Hepatic stellate cell (primary cell): ENCODE measurements at places on chromosomes 13 and 19.
A peak's percentile ranks its signal among the peaks of the same experiment; 100 is the strongest.

DNA sequence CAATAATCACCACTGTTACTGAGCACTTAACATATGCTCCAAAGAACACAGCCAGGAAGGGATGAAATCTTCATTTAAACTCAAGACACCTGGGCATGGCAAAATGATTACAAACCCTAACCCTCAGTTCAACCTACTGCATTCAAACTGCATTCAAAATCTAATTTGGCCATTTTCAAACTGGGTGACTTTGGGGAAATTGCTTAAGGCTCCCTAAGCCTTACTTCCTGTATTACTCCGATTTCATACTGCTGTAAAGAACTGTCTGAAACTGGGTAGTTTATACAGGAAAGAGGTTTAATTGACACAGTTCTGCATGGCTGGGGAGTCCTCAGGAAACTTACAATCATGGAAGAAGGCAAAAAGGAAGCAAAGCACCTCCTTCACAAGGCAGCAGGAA, 50.4 kb downstream of the CBY2 start:
- DNase-seq = no peak

DNA sequence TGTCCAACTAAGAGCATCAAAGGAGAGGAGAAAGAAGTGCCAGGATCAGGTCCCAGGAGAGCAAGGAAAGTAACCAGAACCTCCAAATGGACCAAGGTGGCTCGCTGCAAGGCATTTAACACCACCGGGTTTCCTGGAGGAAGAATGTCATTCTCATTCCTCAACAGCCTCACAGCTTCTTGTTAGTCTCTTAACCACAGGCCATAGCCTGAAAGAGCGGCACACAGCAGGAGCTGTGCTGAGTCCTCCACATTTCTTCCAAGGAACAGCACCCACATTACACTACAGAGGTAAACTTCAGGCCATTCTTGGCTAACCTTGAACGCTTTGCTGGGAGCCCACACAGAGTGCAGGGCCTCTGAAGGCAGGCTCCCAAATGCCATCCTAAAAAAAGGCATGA, 23.6 kb downstream of the DOCK9 start:
- no peak for DNase-seq

GRCh38 chr13:30045916-30046704, 195.7 kb upstream of the UBL3 start:
- DNase-seq = peak; percentile 63

GRCh38 chr19:50322931-50323781, 6.0 kb downstream of the KCNC3 start:
- DNase-seq = no peak

DNA sequence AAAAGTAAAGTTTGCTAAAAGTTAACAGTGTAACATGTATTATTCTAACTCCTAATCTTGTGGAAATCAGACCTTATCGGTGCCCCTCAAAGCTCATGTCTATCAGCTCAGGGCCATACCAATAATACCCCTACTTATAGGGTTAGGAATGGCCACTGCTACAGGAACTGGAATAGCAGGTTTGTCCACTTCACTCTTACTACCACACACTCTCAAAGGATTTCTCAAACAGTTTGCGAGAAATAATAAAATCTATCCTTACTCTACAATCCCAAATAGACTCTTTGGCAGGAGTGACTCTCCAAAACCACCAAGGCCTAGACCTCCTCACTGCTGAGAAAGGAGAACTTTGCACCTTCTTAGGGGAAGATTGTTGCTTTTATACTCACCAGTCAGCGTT, 1677.7 kb downstream of the OLFM4 start:
- DNase-seq = no peak

DNA sequence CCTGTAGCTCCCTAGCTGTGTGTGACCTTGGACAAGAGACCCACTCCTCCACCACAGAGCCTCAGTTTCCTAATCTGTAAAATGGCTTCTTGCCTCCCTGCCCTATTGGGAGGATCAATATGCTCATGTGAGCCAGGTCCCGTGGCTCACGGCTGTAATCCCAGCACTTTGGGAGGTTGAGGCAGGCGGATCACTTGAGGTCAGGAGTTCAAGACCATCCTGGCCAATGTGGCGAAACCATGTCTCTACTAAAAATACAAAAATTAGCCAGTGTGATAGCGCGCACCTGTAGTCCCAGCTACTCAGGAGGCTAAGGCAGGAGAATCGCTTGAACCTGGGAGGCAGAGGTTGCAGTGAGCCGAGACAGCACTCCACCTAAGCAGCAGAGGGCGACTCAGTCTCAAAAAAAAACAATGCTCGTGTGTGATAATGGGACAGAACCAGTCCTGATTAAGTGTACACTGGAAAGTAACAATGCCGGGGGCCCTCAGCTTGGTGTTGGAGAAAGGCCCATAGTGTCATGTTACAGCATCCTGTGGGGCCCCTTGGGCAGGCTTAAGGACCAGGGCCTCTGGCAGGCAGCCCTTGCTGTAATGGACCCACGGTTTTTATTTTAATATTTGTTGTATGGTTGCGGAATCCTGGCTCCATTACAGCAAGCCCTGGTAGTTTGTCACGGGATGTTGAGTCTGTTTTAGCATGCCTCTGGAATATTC, 6.8 kb downstream of the RPS11 start:
- peak; percentile 64 for DNase-seq

DNA sequence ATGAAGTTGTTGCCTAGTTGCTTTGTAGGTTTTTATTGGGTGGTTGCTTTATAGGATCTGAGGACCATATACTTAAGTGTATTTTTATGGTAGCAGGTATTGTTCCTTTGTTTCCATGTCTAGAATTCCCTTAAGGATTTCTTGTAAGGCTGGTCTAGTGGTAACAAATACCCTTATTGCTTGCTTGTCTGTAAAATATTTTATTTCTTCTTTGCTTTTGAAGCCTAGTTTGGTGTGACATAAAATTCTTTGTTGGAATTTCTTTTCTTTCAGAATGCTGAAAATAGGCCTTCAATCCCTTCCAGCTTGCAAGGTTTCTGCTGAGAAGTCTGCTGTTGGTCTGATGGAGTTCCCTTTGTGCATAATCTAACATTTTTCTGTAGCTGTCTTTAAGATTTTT, 18.1 kb upstream of the ZSCAN5A start:
- no peak for DNase-seq

- no peak for DNase-seq
Measured at GRCh38 chr13:89748716-89749115, 1598.8 kb upstream of the MIR17HG start.

DNA sequence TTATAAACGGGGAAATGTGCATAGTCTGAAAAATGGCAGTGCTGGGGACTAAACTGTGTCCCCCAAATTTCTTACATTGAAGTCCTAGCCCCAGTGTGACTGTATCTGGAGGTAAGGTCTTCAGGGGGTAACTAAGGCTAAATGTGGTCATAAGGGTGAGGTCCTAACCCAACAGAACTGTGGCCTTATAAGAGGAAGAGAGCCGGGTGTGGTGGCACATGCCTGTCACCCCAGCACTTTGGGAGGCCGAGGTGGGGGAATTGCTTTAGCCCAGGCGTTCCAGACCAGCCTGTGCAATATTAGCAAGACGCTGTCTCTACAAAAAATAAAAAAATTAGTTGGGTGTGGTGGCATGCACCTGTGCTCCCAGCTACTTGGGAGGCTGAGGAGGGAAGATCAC, 17.8 kb downstream of the PROZ start:
- DNase-seq = no peak

DNA sequence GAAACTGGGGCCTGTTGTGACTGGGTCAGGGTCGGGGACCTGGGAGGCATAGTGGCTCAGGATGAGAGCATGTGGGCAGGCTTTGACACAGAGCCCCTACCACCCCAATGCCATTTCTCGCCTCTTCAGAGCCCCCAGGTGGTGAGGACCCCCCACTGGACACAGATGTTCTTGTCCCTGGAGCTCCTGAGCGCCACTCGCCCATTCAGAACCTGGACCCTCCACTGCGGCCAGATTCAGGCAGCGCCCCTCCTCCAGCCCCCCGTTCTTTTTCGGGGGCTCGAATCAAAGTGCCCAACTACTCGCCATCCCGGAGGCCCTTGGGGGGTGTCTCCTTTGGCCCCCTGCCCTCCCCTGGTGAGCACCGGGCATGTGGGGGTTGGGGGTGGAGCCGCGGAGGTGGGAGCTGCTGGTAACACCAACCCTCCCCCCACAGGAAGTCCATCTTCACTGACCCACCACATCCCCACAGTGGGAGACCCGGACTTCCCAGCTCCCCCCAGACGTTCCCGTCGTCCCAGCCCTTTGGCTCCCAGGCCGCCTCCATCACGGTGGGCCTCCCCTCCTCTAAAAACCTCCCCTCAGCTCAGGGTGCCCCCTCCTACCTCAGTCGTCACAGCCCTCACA, 10.4 kb downstream of the IGFLR1 start:
- DNase-seq = no peak

- DNase-seq = peak; percentile 41
Measured at GRCh38 chr19:40718774-40719391, 2.0 kb downstream of the ITPKC start.

GRCh38 chr19:17457616-17458015, 3.1 kb downstream of the NXNL1 start:
- no peak for DNase-seq

GRCh38 chr19:19296953-19297689, 23.2 kb downstream of the SUGP1 start:
- DNase-seq = no peak

GRCh38 chr13:77860507-77860981, 58.1 kb downstream of the EDNRB start:
- no peak for DNase-seq

GRCh38 chr19:17281391-17282304, at the start of gene ANKLE1:
Gene ANKLE1 (plus strand): TSS chr19:17281901. CDS start chr19:17281921, 20 bp downstream.
- peak; percentile 74 for DNase-seq

GRCh38 chr13:69828527-69828926, 279.1 kb upstream of the ATXN8OS start:
- DNase-seq = no peak

- no peak for DNase-seq
Measured at GRCh38 chr13:23710366-23710765, 140.2 kb downstream of the TNFRSF19 start.

DNA sequence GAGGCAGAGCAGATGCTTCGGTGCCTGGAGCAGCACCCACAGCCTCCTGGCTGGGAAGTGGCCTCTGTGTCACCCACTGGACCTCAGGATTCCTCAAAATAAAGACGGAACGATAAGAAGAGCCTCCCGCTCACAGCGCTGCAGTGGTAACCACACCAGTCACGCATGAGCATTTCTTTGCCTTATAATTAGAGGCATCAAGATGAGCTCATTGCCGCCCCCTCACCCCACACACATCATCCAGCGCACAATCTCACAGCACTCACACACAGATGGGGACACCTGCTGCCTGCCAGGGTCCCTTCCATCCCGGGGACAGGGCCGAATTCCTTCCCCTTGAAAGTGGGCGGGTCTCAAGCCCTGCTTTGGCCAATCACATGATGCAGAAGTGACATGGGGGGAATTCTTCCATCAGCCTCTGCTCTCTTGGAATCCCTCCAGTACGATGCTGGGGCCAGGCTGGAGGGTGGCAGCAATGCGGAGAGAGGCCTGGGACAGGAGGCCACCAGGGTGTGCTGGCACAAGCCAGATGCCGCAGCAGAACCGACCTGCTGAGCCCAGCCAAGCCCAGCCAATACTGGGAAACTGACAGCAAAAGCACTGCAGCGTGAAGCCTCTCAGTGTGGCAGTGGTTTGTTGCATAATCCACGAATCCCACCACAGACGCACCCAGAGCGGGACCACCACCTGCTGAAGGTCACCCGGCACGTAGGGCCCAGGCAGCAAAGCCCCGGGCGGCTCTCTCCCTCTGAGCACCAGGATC, 16.0 kb downstream of the PIP5K1C start:
- no peak for DNase-seq

GRCh38 chr19:12788682-12789097, 2.6 kb upstream of the JUNB start:
- peak; percentile 75 for DNase-seq

DNA sequence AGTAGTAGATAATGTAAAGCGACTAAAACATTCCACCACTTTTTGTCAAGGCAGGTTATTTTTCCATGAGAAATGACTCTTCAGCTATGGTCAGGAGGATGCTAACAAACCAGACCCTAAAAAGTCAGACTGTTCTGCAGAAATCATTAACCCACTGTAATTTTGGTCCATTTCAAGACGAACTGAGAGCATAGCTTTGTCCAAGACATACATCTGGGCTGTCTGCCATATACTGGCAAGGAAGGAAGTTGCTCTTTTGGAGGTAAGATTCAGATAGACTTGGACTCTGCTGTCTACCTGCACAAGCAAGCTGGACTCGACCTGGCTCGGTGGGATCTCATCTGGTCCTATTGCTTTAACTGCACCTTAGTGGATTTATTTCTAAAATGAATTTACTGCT, 207.8 kb downstream of the POSTN start:
- DNase-seq = no peak

DNA sequence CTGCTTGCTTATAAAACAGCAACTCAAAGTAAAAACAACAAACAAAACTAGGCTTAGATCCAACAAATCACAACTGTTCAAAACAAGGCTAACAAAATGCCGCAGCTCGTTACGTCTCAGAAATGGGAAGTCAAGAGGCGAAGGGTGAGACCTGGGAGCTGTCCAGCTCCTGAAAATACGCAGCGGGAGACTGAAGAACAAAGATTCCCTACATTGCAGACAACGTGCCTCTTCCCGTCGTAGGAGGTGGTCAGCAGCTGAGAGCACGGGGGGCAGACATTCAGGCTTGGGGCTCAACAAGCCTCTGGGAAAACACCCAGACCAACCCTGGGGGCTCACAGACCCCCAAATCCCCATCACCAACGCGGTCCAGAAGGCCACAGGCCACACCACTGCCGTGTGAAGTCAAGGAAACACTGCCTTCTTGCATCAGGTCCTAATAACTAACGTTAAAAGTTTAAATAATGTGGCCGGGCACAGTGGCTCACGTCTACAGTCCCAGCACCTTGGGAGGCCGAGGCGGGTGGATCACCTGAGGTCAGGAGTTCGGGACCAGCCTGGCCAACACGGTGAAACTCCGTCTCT, 13.5 kb downstream of the PLPP2 start:
- DNase-seq = no peak

DNA sequence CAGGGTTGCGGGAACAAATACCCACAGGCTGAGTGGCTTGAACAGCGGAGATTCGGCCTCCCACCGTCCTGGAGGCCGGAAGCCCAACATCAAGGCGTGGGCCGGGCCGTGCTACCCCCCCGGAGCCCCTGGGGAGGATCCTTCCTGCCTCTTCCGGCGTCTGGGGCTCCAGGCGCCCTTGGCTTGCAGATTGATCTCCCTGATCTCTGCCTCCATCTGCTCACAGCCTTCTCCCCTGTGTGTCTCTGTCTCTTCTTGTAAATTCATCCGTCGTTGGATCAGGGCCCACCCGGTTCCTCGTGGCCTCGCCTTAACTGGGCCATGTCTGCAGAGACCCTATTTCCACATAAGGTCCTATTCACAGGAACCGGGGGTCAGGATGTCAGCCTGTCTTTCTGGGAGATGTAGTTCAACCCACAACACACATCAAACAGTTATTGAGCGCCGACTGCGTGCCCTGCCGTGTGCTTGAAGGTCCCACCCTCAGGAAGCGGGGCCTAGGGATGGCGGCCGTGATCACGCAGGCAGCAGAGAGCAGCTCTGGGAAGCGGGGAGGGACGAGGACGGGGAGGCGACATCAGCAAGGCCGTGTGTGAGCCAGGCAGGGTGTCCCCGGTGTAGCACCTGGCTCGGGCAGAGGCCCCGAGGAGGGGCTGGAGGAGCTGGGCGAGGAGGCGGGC, 21.3 kb downstream of the HCN2 start:
- peak; percentile 85 for DNase-seq
